ENCODE measurements at places on chromosomes 3 and 15. TPM values are rescaled to one million over a fixed set of nuclear protein-coding genes. Genes with fewer than 3 reads are reported as not detected.

DNA sequence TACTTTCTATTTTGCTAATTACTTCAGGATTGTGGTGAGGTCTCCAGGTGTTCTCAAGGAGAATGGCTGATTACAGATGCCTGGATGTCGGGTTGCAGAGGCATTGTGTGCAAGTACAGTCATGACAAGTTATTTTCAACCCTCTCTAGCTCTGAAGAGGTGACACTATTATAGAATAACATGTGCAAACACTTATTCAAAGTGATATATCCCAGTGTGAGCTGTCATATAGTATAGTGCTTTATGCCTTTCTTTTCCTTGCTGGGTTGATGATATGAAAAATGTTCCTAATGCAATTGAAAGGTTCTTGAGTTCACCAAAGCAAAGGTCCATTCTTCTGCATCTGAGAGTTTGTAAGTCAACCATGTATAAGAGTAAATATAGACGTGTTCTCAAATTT, 167.2 kb downstream of the SPATA16 start:
- DNase-seq = no peak
- H3K4me1 ChIP-seq = no peaks in the 10 kb centered on the region
- no peaks in the 10 kb centered on the region for H3K27me3 ChIP-seq
- H3K36me3 ChIP-seq = no peaks in the 10 kb centered on the region
- H3K4me3 ChIP-seq = no peak overlapping the region

Gene GOLGA8F
- not detected for total RNA-seq

Gene AMOTL2
- 0.33 TPM for total RNA-seq

Gene KY
- total RNA-seq = not detected

DNA sequence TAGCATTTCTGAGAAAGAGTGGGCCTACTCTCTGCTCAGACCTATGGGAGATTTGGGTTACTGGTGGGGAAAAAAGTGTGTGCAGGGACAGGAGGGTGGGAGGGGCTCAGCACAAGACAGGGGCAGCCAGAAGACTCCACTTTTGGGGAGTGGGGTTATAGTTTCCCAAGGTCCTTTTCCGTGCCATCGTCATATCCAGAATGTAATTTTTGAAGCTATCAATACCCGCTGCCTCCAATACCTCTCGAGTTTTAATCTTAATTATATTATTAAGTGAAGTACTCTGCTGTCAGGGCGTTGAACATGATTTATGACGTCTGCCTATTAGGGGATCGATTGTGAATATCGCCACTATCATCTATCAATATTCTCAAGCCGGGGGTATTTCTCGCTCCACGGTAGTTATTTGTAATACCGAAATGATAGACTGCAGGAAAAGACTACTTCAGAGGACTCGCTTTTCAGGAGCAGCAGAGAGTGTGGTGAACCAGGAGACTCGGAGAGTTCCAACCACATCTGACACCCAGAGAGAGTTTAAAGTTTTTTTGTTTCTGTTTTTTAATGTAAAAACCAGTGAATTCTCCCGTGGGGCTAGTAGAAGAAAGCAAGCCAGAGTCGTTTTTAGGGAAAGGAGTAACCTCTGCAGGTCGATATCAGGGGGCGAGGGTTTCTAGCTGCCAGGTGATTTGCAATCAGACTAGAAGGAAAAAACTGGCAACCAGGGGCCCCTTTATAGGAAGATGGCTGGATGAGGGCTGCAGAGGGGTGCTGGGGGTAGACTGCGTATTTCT, 20.6 kb downstream of the NR2F2 start:
- H3K27ac ChIP-seq = no peak overlapping the region
- H3K36me3 ChIP-seq = no peaks in the 10 kb centered on the region
- no peak overlapping the region for H3K4me3 ChIP-seq
- H3K4me1 ChIP-seq = no peaks in the 10 kb centered on the region

DNA sequence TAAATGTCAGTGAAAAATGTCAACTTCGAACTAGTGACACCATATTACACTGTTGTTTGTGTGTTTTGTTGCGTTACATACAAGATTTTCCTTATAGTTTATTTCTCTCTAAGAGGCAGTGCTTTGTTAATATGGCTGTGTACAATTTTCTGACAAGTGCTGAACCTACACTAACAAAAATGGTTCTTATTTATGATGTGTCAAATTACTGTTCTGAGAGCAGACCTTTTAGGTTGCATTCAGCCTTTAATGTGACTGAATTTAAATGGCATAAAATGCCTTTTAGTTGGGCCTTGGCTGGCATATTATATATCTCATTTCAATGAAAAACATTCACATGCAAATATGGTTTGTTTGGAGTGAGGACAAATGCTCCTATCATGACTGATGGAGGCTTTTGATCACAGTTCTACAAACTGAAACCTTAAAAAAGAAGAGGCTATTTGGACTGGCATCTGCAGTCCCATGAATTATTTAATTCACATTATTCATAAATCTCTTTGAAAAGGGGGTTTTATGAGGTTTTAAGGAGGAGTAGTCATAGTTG, 750.6 kb downstream of the CADM2 start:
- H3K27me3 ChIP-seq = no peaks in the 10 kb centered on the region
- H3K36me3 ChIP-seq = no peaks in the 10 kb centered on the region
- no peak for DNase-seq
- H3K27ac ChIP-seq = no peak overlapping the region
- no peak overlapping the region for H3K4me3 ChIP-seq

DNA sequence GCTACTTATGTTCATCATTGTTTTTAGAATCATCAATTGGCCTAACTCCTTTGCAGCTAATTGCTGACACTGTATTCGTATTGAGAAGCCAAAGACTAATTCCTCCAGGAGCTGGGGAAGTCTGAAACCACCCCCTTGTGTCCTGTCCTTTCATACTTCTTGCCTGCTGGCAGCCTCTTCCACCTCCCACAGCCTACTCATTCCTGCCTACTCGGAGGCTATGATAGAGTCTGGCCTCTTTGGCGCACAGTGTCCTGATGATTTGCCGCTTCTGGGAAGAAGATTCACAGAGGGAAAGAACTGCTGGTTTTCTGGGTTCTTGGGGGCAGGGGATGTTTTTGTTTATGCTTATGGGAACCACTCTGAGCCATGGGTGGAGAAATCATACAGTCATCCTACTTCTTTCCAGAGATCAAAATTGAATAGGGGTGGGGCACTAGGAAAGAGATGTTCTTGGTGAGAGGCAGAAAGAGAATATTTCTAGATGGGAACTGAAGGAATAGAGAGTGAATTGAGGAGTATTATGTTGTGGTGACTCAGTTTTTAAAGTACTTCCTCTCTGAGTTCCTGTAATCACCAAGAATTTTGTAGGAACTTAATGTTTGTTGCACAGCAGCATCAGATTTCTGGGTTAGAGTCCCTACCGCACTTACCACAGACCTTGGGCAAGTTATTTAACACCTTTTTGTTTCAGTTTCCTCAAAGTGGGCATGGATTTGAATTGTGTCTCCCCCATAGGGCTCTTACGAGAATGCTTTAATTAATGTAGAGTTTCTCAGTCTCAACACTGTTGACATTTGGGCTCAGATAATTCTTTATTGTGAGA, 22.1 kb upstream of the SCAANT1 start:
- no peaks in the 10 kb centered on the region for H3K27me3 ChIP-seq
- DNase-seq = no peak
- no peak overlapping the region for H3K27ac ChIP-seq
- H3K4me1 ChIP-seq = peaks cover 48% of the 10 kb centered on the region

GRCh38 chr3:55144015-55144673, 216.3 kb upstream of the LRTM1 start:
- no peak for DNase-seq
- no peaks in the 10 kb centered on the region for H3K4me1 ChIP-seq
- H3K4me3 ChIP-seq = no peak overlapping the region
- no peak overlapping the region for H3K27ac ChIP-seq
